Right ventricle myocardium inferior (tissue), 1 donor: ENCODE measurements at places on chromosomes 13 and 19.

DNA sequence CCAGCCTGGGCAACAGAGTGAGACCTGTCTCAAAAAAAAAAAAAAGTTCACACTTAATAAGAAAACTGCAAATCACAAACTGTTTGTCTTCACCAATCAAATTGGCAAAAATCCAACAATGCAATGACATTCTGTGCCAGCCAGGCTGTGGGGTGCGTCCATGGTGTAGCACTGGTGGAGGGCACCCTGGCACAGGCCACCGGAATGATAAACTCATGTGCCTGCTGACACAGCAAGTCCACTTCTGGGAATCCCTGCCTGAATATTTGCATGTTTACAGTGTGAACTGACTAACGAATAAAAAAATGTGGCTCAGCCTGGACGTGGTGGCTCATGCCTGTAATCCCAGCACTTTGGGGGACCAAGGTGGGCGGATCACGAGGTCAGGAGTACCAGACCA lies 1.6 kb upstream of the LRRC25 start:
- peak; percentile 69 for DNase-seq

DNA sequence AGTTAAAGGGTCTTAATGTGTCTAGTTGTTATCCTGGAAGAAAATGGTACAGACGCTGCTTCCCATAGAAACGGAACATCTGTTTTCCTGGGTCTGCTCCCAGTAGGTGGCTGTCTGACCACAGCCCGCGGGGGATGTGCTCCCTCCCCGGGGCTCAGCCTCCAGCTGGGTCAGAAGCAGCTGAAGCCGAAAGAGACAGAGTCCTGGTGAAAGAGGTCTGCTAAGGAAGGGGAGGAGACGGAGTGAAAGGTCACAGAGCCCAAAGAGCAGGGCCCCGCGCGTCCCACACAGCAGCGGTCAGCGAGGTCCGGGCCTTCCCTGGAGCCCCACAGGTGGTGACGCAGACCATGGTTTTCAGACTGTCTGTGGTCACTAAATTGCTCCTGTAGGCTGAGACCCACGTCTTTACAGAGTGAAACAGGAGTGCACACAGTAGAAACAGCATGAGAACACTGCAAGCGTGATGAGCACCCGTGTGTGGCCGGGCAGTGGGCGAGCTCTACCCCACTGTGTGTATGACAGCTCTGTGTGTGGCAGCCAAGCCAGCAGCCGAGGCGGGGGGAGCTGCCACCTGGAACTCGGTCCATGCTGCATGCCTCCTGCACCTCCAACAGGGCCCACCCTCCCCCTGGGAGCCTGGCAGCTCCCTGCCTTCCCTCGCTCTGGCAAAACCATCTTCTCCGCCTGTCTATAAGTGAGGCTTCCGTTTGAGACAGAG lies 52.0 kb upstream of the C13orf46 start:
- peak; percentile 68 for DNase-seq

GRCh38 chr19:11586331-11586730 lies 8.9 kb upstream of the ACP5 start:
- no peak for DNase-seq

DNA sequence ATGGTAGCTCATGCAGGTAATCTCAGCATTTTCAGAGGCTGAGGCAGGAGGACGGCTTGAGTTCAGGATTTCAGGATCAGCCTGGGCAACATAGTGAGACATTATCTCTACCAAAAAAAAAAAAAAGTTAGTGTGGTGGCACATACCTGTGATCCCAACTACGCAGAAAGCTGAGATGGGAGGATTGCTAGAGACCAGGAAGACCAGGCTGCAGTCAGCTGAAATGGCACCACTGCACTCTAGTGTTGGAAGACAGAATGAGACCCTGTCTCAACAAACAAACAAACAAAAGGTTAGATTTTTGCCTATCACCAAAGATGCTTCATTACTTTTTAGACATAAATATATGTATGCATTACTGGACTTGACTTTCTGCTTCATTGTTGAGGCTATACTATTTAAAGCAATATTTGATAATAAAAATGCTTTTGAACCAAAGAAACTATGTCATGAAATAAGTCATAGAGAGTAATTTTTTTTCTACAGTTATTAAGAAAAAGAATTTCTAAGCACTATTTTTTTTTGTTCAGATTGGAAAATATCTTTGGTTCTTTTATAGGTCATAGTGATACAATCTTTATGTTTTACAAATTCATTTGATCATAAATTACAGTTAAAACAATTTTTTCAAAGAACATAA lies 1180.1 kb upstream of the ATXN8OS start:
- no peak for DNase-seq

DNA sequence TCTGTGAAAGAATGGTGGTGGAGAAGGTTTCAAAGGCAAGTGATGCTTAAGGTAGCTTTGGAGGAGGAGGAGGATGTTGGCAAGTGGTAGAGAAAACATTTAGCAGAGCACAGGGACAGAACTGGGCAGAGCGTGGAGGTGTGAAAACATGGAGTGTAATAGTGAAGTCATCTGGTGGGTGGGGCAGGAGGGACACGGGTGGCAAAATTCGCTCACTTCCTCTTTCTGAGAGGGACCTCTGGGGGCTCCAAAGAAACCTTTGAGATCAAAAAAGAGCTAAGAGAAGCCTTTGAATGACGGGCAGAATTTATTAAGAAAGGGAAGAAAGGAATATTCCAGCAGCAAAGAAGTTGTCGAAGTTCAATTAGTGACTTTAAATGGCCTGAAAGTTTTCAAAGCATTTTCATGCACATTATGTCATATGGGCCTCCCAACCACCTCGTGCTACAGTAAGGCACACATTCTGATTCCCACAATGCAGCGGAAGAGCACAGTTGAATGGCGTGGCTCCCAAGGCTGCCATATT lies 82.8 kb downstream of the STARD13 start:
- no peak for DNase-seq

DNA sequence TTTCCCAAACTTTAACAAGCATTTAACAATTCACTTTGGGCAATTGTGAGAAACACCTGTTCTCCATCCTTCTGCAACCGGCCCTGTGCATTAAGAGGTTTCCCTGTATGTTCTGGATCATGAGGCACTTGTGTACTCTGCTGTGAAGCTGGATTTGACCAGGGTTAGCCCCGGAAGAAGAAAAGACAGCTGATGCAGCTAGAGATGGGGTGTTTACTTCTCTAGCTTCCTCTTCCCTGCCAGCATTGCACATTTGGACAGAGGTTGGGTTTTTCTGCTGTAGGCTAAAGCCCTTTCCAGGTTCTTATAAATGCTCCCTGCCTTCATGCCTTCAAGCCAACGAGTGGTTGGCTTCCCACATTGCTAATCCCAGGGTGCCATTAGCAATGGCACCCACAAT lies 20.9 kb downstream of the MBD3L2B start:
- no peak for DNase-seq

- peak; percentile 80 for DNase-seq
Measured at GRCh38 chr13:98142380-98143156, at the start of gene FARP1. FARP1 (plus strand) TSS chr13:98143094; CDS start chr13:98213243, 70,149 bp downstream.

DNA sequence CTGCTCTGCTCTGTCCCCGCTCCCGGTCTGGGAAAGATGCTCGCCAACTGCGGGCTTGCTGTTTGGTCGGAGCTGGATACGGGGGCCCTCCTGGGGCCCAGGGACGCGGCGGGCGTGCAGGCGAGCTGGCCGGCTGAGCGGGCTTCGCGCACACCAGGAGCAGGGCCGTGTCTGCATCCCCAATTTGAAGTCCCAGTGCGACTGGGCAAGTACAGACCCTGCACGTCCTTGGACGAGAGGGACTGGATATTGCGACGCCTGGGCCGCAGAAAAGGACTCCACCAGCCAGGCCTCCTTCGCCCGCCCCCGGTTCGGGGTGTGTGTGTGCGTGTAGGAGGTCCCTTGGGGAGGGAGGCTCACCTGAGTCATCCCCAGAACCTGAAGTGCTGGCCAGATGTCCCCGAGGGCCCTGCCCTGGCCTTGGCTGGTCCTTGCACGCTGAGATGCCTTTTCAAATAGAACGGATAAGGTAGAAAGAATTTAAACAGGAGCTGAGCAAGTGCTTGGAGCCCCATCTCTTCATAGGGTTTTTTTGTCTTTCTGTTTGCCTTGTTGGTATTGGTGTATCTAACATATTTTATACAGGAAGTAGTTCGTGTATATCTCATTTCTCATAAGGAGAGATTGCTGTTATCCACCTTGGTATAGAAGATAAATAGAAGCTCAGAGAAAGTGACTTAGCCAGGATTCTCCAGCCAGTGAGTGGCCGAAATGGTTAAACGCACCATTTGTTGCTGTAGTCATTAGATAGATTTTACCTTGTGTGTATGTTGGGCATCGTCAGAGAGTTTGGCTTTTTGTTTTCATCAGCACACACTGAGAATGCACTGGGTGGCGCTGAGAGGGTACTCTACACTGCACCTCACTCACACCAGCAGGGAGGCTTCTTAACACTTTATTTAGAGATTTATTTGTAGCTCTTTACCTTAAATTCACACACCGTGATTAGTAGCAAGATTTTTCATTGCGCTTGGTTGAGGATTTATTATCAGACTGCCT lies 1.1 kb downstream of the NAXD start:
- DNase-seq: no peak

DNA sequence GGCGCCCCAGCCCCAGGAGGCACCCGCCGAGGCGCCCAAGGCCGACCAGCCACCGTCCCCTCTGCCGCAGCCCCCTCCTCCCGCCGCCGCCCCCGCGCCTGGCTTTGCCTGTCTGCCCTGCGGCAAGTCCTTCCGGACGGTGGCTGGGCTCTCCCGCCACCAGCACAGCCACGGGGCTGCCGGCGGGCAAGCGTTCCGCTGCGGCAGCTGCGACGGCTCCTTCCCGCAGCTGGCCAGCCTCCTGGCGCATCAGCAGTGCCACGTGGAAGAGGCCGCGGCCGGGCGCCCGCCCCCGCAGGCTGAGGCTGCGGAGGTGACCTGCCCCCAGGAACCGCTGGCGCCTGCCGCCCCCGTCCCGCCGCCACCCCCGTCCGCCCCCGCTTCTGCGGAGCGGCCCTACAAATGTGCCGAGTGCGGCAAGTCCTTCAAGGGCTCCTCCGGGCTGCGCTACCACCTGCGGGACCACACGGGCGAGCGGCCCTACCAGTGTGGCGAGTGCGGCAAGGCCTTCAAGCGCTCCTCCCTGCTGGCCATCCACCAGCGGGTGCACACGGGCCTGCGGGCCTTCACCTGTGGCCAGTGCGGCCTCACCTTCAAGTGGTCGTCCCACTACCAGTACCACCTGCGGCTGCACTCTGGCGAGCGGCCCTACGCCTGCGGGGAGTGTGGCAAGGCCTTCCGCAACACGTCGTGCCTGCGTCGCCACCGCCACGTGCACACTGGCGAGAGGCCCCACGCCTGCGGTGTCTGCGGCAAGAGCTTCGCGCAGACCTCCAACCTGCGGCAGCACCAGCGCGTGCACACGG lies 2.6 kb upstream of the NAT14 start:
- peak; percentile 67 for DNase-seq

DNA sequence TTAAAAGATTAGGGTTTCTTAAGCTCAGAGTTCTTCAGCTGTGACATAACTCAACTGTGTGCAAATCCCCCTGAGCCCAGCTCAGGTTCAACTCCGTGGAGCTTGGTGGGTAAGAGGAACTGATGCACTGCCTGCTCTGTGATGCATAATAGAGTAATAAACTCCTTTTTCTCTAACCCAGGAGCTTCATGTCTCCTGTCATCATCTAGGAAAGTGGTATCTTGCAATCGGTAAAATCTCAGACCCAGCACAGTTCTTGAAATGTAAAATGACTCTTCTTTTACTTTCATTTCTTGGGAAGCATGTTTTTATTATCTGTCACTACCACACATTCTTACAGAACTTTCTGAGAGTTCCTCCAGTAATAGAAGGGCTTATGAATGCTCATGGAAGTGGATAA lies 123.8 kb upstream of the PCDH9 start:
- DNase-seq: no peak

DNA sequence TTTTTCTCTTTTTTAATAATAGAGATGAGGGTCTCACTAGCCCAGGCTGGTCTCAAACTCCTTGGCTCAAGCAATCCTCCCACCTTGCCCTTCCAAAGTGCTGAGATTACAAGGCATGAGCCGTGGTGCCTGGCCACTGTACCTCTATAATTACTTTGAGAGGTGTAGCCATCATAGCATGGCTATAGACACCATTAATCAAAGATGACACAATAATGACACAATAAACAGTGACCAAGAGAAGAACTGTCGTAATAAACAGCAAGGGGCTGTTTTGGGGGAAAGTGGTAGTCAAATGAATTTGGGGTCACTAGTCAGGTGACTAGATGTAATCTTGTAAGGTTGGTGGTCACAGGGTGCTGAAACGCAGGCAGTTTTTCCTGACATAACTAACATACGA lies 30.4 kb downstream of the KLF5 start:
- no peak for DNase-seq

DNA sequence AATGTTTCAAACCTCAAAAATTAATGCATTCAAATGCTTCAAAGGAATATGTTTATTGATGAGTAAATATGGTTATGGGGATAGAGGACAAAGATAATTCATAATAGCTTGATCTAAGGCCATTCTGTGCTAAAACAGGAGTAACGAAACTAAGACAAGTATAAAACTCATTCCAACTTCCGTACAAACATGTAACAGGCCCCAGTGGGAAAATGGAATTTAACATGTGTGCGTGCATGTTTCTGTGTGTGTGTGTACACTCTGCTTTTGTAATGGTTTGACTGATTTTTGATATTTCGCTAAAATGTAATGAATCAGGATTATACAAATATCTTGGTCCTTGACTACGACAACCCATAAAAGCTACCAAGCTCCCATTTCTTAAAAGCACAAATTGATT lies 91.0 kb downstream of the KLF12 start:
- no peak for DNase-seq

GRCh38 chr19:1855828-1856255 lies 7.5 kb downstream of the KLF16 start:
- no peak for DNase-seq

DNA sequence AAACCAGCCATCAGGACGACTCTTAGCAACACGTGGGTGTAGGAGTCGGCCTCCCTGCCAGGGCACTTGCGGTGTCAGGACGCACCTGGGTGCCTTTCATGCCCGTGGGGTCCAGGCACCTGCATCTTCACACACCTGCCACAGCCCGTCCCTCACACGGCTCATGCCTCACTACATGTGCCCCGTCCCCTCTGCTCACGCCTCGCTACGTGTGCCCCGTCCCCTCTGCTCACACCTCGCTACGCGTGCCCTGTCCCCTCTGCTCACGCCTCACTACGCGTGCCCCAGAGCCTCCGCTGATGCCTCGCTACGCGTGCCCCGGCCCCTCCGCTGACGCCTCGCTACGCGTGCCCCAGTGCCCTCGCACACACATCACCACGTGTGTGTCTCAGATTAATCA lies 58.0 kb upstream of the F7 start:
- DNase-seq: no peak

DNA sequence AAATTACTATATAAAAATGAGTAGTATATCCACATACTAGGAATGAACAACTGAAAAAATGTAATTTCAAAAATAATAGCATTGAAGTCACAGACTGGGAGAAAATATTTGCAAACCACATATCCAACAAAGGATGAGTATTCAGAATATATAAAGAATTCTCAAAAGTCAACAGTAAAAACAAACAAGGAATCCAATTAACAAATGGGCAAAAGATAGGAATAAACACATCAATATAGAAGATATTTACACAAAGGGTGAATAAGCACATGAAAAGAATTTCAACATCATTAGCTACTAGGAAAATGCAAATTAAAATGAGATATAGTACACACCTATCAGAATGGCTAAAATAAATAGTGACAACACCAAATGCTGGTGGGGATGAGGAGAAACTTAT lies 37.0 kb downstream of the MYCBP2 start:
- no peak for DNase-seq

- DNase-seq: no peak
Measured at GRCh38 chr13:69213396-69213795, 894.2 kb upstream of the ATXN8OS start.
